Hematopoietic multipotent progenitor cell (in vitro differentiated cells): ENCODE measurements at places on chromosomes 2 and 18. TPM values are rescaled to one million over a fixed set of nuclear protein-coding genes. Genes with fewer than 3 reads are reported as not detected.

GRCh38 chr2:196130039-196130825 lies 41.1 kb downstream of the STK17B start:
- peak; percentile 35 for DNase-seq

The ATOH8 gene
- under 0.01 TPM for total RNA-seq

The HOXD1 gene
- total RNA-seq = not detected

DNA sequence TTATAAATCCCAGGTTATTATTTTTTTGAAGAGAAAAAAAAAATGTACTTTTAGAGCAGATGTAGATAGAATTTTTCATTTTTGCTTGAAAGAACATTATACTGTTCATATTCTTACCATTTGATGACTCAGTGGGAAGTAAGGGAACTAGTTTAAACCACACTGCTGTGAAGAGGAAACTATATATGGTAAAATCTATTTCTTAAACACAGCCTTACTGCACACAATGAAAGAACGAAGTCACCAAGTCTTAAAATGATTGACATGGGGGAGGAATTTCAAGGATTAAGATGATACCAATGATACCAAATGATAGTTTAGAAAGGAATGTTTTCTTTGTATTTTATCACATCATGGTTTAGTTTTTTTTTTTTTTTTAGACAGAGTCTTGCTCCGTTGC lies 5.0 kb downstream of the ACTR2 start:
- DNase-seq = peak; percentile 41

The NGEF gene
- total RNA-seq = not detected

GRCh38 chr2:175457895-175458448 lies 276.5 kb upstream of the ATP5MC3 start:
- DNase-seq = no peak

The GREB1 gene
- 0.27 TPM for total RNA-seq

DNA sequence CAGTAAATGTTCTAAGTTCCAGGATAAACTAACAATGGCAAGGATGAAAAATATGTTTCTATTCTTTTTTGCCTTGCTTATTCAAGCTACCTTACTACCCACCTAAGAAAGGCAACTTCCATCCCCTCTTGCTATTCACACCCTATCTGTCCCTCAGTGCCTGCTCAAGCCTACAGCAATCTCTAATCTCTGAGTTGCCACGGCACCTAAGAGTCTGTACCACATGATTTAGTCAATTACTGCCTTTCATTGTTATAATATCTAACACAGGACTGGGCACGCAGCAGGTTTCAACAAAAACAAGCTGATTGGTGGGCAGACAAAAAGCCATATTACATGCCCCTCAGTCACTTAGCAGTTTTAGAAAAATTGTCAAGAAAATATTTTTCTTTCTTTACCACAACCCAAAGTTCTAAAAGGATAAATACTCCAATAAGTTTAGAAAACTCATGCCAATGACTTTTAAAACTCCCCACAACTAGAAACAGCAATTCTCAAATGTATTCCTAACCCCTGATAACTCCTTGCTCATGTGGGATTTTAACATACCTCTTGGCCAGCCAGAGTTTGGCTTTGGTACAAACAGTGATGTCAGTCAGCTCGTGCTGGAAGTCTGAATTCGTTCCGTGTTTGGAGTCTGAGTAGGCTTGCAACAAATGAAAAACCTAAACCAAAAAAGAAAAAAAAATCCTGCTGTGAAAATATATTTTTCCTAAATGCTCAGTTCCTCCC lies 117.3 kb upstream of the ZFP36L2 start:
- no peak for DNase-seq

The CHMP3 gene
- 30.4 TPM for total RNA-seq

DNA sequence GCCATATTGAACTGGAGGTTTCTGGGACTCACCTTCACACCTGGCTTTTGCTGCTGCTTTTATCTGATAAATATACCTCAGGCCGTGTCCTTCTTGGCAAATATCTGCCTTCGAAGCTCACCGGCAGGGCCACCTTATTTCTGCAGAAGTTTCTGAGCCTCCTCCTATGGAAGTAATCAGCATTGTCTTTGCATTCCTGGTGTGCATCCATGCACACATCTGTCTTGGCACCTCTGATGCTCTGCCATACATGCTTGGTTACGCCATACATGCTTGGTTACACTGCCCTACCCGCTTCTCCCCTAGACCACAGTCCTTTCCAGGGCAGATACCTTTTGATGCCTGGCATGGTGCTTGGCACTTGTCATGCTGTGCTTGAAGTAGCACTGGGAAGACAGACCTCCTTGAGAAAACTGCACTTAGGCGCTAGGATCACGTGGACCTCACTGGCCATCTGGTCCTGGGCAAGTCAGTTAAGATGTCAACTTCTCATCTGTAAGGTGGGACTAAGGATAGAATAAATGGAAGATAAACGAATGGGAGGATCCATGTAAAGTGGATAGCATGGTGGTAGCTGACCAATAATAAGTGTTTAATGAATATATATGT lies 66.8 kb downstream of the ZNF236 start:
- no peak for DNase-seq

DNA sequence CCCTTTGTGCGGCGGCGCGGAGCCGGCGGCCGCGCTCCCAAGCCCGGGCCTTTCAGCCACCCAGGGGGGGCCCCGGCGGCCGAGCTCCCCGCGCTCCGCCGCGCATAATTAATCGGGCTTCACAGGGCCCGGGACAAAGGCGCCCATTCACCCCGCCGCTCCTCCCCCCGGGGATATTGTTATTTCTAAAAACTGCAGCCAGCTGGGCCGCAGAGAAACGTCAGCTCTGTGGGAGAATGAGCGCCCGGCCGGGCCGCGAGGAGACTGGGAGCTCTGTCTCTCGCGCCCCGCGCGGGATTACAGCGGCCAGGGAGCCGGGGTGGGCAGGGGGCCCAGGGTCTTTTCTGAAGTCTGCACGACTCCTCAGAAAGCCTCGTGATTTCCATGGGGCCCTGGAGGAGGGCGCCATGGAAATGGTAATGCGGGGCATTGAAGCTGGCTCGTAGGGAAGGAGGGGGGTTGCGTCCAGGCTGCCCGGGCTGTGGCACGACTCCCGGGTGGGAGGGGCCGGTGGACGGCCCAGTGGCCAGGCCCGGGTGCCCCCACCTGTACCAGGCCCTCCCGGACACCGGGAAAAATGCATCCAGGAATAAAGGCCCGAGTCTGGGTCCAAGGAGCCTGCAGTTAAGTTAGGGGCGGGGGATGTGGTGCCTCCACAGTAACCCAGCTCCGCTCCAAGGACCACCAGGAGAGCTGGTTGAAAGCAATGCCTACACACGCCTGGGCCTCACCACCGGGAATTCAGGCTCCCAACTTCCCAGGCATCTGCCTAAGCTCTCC lies 125.3 kb downstream of the ZFP36L2 start:
- no peak for DNase-seq

DNA sequence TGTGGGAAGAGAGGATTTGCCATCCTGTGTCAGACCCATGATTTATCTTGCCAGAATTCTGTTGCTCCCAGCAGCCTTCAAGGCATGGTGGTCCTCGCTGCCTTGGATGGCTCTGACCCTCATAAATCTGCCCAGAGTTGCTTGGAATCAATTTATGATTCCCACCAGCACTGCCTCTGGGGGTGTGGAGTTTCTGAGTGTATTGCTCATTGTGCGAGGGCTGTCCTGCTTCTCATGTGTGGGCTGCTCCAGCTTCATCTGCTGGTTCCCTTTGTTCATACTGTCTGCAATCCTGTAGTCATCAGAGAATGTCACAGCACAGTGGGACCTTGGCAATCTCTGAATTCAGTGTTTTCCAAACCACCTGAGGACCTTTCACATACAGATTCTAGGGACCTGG lies 139.8 kb downstream of the CLIP4 start:
- DNase-seq = no peak

DNA sequence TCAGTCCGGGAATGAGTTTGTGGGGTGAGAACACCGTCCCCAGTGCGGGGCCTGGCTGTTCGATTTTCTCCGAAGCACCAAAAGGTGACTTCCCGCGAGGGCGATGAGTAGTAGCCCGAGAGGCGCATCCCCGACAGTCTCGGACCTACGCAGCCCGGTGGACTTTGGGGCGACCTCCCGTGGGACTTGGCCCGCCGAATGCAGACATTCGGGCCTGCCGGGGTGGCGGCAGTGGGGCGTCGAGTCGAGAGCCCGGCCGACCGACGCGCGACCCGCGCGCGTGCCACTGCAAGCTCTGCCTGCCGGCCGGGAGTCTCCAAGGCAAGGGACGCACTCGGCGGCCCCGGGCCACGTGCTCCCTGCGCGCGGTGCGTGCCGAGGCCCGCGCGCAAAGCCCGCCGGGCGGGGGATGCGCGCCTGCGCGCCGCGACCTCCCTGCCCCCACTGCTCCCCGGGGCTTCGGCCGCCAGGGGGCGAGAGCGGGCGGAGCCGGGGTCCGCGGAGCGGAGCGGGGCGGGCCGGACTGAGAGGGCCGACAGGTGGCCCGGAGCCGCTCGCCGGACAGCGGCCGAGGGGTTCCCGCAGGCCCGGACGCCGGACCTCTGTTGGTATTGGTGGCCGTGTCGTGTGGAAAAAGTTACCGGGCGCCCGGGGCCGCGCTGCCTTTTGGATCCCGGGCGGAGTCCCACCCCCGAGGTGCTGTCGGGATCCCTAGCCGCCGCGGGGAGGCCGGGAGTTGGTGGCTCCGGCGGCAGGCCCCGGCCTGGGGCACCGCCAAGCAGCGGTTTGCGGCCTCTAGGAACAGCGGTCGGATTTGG lies 1.9 kb downstream of the PTMA start:
- DNase-seq = peak; percentile 87

The MAPK4 gene
- not detected for total RNA-seq

- no peak for DNase-seq
Measured at GRCh38 chr2:71896385-71897136, 251.1 kb downstream of the CYP26B1 start.

The XRCC5 gene
- total RNA-seq = 118 TPM

DNA sequence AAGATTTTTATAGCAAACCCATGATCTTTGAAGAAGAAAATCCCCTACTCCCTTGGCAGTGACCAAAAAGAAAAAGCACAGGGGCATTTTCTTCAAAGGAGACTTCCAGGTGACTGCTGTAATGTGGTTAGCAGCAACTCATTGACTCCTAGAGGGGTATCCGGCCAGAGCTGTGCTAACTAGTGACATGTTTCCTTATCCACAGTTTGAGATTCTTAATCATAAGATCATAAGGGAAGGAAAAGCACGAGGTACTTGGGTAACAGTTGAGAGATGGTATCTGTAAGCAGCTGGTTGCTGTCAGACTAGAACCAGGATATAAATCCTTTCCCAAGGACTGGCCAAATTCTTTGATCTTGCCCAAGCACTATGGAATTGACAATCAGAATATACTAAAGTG lies 124.7 kb downstream of the MREG start:
- DNase-seq = peak; percentile 86

DNA sequence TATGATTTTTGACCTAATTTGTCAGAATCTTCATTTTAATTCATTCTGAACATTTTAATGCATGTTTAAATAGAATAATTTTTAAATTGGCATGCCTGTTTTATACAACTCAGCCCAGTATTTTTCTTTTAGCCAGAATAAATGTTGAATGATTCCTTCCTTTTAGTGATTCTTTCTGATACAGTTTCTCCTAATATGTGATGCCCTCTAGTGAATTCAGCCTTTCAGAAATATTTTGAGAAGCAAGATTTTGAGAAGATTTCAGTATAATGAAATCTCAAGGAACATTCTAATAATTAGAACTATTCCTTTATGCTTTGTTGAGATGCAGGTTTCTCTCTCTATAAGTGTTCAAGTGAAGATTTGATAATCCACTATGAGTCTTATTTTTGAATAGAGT lies 28.5 kb downstream of the LCLAT1 start:
- DNase-seq = no peak

The SMIM21 gene
- not detected for total RNA-seq

- DNase-seq = no peak
Measured at GRCh38 chr2:42767899-42768705, 4.2 kb upstream of the OXER1 start.

DNA sequence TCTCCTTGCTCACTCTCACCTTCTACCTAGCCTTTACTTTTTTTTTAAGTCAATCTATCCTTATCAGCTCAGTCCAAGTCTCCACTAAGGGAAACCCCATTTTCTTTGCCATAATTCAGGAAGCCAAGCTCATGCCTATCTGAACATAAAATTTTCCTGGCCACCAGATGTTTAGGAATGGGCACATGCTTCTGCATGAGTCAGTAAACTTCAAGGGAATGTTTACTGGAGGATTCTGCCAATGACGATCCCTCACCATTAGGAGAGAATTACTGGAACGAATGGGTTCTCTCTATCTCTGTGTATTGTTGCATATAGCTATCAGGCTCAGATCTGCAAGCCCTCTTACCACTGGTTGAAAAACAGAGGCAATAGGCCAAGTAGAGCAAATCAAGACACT lies 731.7 kb upstream of the ZNF804A start:
- DNase-seq = no peak

DNA sequence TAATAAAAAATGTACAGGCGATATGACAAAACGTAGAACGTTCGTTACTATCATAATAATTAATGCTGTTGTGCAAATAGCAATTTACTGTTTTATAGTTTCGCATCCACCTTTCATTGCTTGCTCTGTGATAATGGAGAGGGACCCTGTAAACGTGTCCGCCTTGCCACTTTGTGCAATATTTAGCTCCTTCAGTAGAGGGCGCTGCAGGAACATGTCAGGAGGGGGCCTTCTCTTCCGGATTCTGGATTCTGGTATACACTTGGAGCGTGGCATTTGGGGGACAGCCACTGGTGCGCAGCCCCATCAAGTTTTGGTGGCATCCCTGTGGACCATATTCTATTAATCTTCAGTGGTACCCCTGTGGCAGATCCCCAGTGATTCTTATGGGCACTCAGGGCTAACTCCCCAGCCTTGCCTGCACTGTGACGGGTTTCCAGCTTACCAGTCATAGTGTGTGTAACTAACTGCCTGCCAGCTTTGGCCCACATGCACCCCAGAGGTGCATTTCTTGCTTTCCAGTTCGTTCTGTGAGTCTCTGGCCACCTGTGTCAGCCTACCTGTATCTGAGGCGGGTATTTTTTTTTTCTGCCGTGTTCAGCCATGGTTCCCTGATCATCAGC lies 140.3 kb downstream of the CYRIA start:
- peak; percentile 22 for DNase-seq

The SPATA3 gene
- not detected for total RNA-seq

The VWC2L gene
- total RNA-seq = under 0.01 TPM

- DNase-seq = no peak
Measured at GRCh38 chr18:77567205-77567604, 317.6 kb downstream of the GALR1 start.

DNA sequence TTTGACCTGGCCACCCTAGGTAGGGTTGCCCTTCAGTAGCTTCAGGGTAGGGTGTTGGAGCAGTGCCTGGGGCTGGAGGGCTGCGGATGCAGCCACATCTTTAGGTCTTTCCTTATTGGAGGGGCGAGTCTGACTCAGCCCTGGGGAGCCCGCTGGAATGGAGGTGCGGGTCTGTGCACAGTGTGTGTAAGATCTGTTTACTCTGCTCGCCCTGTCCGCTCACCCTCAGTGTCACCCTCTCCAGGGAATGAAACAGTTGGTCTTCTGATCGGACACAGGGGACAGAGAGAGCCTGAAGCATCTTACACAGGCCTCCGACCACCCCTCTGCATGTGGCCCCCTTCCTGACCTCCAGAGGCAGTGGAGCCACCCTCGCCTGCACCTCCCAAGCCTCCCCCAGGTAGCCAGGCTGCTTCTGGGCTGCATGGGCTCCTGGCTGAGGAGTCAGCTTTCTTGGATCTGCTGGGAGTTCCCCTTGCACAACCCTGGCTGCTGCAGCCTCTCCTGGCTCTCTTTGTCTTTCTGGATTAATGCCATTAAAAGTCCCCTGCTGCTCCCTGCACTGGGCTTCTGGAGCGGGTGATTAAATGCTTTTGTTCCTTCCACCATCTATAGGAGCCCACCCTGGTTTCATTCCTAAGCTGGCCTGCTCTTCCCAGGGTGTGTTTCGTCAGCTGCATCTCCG lies 82.6 kb downstream of the ASB1 start:
- no peak for DNase-seq
